ENCODE measurements at places on chromosomes 4 and X. TPM values are rescaled to one million over a fixed set of nuclear protein-coding genes. Genes with fewer than 3 reads are reported as not detected.

The TMEM31 gene
- not detected for total RNA-seq

The NAA11 gene
- 0.36 TPM for total RNA-seq

The PLAC8 gene
- 0.39 TPM for total RNA-seq

The UGT2B7 gene
- 0.10 TPM for total RNA-seq

The NLGN3 gene
- total RNA-seq: 0.10 TPM
